ENCODE measurements at places on chromosomes 12 and 14. TPM values are rescaled to one million over a fixed set of nuclear protein-coding genes. Genes with fewer than 3 reads are reported as not detected.

GRCh38 chr14:55265197-55265596 lies 6.0 kb upstream of the FBXO34 start:
- no peak overlapping the region for H3K27ac ChIP-seq
- H3K27me3 ChIP-seq, result peaks cover 3% of the 10 kb centered on the region
- no peaks in the 10 kb centered on the region for H3K36me3 ChIP-seq

DNA sequence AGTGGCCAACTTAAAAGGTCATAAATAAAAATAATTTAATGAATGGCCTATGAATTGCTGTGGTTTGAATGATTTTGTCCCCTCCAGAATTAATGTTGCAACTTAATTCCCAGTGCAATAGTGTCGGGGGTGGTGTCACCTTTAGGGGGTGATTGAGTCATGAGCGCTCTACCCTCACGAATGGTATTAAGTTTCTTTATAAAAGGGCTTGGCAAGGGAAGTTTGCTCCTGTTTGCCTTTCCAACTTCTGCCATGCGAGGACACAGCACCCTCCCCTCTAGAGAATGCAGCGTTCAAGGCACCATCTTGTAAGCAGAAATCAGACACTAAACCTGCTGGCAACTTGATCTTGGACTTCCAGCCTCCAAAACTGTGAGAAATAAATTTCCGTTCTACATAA lies 253.3 kb downstream of the ATXN7L3B start:
- H3K27ac ChIP-seq, result no peak overlapping the region
- H3K4me1 ChIP-seq, result no peaks in the 10 kb centered on the region
- no peaks in the 10 kb centered on the region for H3K36me3 ChIP-seq
- no peaks in the 10 kb centered on the region for H3K27me3 ChIP-seq
- H3K4me3 ChIP-seq, result no peak overlapping the region
- no peak for DNase-seq

- peaks cover 18% of the 10 kb centered on the region for H3K4me1 ChIP-seq
- no peak overlapping the region for H3K27ac ChIP-seq
- no peak for DNase-seq
- no peaks in the 10 kb centered on the region for H3K36me3 ChIP-seq
Observed at GRCh38 chr14:26839481-26839880, 241.6 kb upstream of the NOVA1 start.

DNA sequence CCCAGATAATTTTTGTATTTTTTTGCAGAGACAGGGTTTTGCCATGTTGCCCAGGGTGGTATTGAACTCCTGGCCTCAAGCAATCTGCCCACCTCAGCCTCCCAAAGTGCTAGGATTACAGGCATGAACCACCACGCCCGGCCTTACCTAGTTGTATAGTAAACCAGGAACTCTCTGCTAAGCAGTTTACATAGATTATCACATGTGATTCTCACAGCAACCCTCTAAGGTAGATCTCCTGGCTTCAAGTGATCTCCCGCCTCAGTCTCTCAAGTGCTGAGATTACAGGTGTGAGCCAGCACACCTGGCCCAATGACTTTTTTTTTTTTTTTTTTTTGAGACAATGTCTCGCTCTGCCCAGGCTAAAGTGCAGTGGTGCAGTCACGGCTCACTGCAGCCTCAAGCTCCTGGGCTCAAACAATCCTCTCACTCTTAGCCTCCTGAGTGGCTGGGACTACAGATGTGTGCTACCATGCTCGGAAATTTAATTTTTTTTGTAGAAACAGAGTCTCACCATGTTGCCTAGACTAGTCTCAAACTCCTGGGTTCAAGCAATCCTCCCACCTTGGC lies 26.0 kb upstream of the ATP2A2 start:
- DNase-seq, result no peak
- no peak overlapping the region for H3K4me3 ChIP-seq

GRCh38 chr12:25958428-25959070 lies at the start of gene RASSF8:
RASSF8 (plus strand) TSS chr12:25958682; CDS start chr12:26055344, 96,662 bp downstream.
- peaks cover 9% of the 10 kb centered on the region for H3K4me1 ChIP-seq
- peak; percentile 49 for DNase-seq
- H3K27ac ChIP-seq, result peak within 1 kb of the TSS; percentile 99
- no peaks in the 10 kb centered on the region for H3K27me3 ChIP-seq
- H3K36me3 ChIP-seq, result no peaks in the 10 kb centered on the region

DNA sequence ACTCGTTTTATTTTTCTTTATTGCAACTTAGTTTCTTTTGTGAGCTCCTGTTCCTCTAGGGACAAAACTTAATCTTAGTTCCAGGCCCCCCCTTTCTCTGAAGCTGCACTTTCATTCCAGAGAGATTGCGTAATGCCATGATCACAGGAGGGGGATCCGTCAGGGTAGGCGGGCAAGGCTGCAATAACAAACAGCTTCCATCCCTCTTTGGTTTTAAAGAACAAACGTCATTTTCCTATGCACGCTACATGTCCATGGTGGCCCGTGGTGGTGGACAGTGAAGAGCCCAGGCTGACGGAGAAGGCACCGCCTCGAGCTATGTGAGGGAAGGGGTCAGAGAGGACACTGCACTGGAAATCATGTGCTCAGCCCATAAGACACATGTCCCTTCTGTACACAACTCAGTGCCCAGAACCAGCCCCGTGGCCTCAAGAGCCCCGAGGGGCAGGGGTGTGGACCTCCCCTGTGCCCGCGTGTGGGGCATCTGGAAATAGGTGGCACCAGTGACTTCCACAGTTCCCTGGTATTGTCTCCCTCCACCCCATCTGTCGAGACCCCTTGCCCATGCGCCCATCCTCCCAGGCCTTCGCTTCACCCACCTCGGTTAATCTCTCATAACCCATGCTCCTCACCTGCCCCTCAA lies 161.4 kb downstream of the ADGRD1 start:
- no peaks in the 10 kb centered on the region for H3K27me3 ChIP-seq
- no peaks in the 10 kb centered on the region for H3K36me3 ChIP-seq
- no peak for DNase-seq
- no peak overlapping the region for H3K4me3 ChIP-seq
- H3K27ac ChIP-seq, result no peak overlapping the region

- H3K4me1 ChIP-seq, result peaks cover 8% of the 10 kb centered on the region
- no peak overlapping the region for H3K4me3 ChIP-seq
- peak; percentile 84 for DNase-seq
- H3K27ac ChIP-seq, result no peak overlapping the region
Observed at GRCh38 chr14:69101331-69101826, 51.5 kb downstream of the DCAF5 start.

GRCh38 chr12:124152731-124153130 lies 142.2 kb upstream of the RFLNA start:
- H3K27me3 ChIP-seq, result peaks cover 6% of the 10 kb centered on the region
- no peak for DNase-seq
- H3K36me3 ChIP-seq, result no peaks in the 10 kb centered on the region
- no peaks in the 10 kb centered on the region for H3K4me1 ChIP-seq

Gene LRRIQ1
- 1.9 TPM for total RNA-seq

Gene ACRBP
- total RNA-seq, result 0.60 TPM

Gene DAO
- total RNA-seq, result not detected

Data from astrocyte (in vitro differentiated cells and primary cell).